ENCODE measurements at places on chromosomes 3 and 15.

DNA sequence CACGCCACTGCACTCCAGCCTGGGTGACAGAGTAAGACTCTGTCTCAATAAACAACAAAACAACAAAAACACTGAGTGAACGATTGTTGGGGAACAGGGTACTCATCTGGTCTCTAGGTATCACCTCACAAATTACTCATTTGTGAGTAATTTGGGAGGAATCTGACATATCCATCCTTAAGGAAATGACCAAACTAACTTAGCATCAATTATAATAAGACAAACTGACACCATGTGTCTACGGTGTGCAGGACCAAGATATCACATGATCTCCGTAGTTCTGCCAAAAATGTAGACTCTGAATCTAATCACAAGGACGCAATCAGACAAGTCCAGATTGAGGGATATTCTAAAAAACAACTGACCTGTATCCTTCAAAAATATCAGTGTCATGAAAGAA, 12.0 kb upstream of the DAPK2 start:
- no peak for DNase-seq

DNA sequence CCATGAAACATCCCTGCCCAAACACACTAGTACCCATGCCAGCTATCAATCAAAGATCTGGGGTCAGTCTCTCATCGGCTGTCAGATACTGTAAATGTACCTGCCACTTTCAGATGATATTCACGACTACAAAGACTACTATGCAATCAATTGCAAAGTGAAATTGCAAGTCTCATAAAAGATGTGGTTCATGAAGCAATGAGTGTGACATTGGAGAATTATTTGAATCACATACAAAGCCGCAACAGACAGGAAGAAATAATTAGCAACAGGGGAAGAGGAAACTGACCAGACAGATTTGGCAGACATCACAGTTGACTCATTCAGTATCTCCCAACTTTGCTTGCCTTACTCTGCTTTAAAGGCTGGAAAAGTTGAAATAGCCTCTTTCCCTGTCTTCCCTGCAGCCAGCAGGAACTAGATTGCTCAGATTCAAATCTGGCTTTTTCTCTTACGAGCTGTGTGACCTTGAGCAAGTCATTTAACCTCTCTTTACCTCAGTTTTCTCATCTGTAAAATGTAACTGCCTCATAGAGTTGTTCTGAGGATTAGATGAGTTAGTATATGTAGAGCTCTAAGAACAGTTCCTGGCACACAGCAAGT, 95.7 kb upstream of the C3orf80 start:
- no peak for DNase-seq

GRCh38 chr3:184275381-184275701, 481 bp upstream of the ECE2 start:
- DNase-seq, result no peak

DNA sequence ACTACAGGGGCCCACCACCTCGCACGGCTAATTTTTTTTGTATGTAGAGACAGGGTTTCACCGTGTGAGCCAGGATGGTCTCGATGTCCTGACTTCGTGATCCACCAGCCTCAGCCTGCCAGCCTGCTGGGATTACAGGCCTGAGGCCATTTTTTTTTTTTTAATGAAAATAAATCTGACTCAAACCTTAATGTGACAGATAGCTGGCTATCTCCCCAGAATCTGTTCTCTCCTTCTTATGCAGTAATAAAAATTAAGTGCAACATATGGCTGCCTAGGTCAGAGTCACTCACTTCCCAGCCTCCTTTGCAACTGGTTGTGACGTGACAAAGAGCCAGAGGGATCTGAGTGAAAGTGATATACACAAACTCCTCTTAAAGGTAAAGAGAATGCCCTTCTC, 53.0 kb downstream of the ZNF148 start:
- DNase-seq, result no peak

- no peak for DNase-seq
Measured at GRCh38 chr15:60316961-60317360, 80.8 kb downstream of the ANXA2 start.

DNA sequence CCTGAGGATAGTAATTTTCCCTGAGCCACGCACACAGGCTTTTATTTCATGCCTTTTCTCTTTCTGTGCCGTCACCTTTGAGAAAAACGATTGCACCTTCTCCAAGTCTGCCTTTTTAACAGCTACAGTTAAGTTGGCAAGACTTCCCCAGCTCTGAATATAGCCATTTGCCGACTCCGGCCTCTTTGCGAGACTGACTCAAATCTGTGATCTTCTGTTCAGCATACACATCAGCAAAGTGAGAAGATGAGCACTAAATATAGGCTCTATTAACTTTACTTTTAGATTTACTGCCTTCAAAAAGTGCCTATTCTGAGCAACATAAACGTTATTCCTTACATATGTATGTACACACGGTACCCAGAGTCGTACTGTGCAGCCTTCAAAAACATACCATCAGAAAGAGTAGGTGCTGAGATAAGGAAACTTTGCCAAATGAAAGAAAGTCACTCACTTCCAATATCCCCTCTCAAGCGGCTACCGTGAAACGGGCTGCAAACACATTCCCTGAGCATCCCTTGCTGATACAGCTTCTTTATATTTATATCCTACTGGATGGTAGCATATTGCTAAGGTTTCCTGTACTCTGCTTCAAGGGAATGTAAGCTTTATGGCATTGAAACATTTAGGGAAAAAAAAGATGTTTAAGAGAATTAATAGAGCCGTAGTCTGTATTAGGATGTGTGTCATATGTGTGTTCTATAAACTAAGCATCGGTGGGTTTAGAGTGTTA, 283.3 kb upstream of the TPRG1 start:
- no peak for DNase-seq

- DNase-seq, result peak; percentile 76
Measured at GRCh38 chr3:124174910-124175874, 183.3 kb upstream of the ROPN1 start.

GRCh38 chr15:81165535-81165934, 31.1 kb upstream of the IL16 start:
- DNase-seq, result no peak
